ENCODE measurements at places on chromosomes 13 and 19. TPM values are rescaled to one million over a fixed set of nuclear protein-coding genes. Genes with fewer than 3 reads are reported as not detected.

The EPSTI1 gene
- 1.0 TPM for total RNA-seq

The SYNE4 gene
- total RNA-seq: 10.9 TPM

The OSCAR gene
- total RNA-seq: 2.4 TPM

The HOMER3 gene
- total RNA-seq: 66.9 TPM

DNA sequence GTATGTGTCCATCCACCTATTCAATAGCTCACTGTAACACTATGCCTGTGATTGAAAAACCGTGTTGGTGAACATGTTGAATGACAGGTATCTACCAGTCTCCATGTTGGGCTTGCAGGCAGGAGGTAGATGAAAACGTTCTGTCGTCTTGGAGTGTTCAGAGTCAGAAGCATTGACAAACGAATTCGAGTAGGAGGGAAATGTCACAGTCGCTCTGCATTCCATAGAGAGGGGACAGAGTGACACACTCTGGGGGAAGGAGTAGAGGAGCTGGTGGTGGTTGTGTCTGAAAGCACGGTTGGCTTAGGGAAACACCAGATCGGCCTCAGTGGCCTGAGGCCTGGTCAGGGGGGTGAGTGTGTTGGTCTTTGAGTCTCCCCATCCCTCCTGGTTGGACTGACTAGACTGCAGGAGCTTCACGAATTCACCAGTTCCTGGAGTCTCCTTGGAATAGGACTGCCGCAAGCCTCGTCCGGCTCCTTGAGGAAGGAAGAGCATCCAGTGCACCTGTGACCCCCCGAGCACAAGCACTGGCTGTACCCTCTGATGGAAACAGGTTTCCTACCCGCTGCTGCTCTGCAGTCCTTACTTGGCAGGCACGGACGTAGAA, 105.0 kb upstream of the C1QTNF9B start:
- H3K4me3 ChIP-seq: no peak overlapping the region
- no peaks in the 10 kb centered on the region for H3K27me3 ChIP-seq
- no peaks in the 10 kb centered on the region for H3K4me1 ChIP-seq
- no peak for DNase-seq
- no peak overlapping the region for H3K27ac ChIP-seq
- H3K36me3 ChIP-seq: no peaks in the 10 kb centered on the region

GRCh38 chr13:39144941-39145533, 106.8 kb downstream of the NHLRC3 start:
- H3K27me3 ChIP-seq: peaks cover 13% of the 10 kb centered on the region
- H3K4me3 ChIP-seq: no peak overlapping the region
- H3K36me3 ChIP-seq: no peaks in the 10 kb centered on the region
- no peaks in the 10 kb centered on the region for H3K4me1 ChIP-seq

GRCh38 chr13:48644141-48644540, 9.6 kb upstream of the CYSLTR2 start:
- H3K36me3 ChIP-seq: no peaks in the 10 kb centered on the region
- H3K27ac ChIP-seq: no peak overlapping the region
- no peaks in the 10 kb centered on the region for H3K4me1 ChIP-seq
- DNase-seq: no peak

Measured in neural progenitor cell (in vitro differentiated cells).